ENCODE measurements at places on chromosomes 13 and 19.

DNA sequence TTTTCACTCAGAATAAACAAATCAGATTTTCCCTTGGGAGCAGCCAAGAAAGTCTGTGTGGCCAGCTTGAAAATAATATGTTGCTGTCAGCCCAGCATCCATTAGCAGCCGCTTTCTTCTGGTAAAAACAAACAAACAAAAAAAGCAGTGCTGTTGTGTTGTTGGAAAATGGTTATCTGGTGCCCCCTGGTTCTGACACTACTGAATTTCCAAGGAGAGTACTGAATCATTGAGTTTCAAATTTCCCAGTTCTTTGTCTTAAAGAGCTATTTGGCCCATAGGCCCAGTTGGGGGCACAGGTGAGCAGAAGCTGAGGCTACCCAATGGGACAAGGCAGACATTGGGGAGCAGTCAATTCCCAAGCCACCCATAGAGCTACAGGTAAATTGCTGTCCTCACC, 995.9 kb downstream of the UQCRFS1 start:
- no peak for DNase-seq

DNA sequence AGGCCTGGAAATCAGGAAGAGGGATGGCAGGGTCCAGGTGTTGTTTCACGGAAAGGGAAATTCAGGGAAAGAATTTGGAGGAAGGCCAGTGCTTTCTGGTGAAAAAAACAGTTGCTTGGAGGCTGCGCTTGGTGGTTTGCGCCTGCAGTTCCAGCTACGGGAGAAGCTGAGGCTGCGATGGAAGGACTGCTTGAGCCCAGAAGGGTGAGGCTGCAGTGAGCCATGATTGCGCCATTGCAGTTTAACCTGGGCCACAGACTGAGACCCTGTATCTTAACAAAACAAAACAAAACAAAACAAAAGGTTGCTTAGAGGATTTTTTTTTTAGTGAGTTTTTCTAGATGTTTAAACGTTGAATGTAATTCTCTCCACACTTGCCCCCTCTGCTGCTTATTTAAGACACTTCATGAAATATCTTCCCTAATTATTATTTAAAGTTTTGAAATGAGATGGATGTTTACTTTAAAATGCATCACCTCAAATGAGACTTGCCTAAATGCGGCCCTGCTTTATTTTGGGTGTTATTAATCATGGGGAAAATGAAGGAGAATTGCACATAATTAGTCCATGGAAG, 75.4 kb upstream of the TRPC4 start:
- no peak for DNase-seq

- no peak for DNase-seq
Observed at GRCh38 chr13:97474349-97474980, 40.5 kb downstream of the RAP2A start.

- DNase-seq: no peak
Observed at GRCh38 chr19:18435178-18435841, 2.6 kb downstream of the ISYNA1 start.

- no peak for DNase-seq
Observed at GRCh38 chr13:100980171-100980570, 305.6 kb upstream of the TMTC4 start.

GRCh38 chr13:46490129-46490528, 62.8 kb upstream of the LRCH1 start:
- no peak for DNase-seq

GRCh38 chr13:24663586-24663985, 16.6 kb upstream of the ATP12A start:
- DNase-seq: no peak

DNA sequence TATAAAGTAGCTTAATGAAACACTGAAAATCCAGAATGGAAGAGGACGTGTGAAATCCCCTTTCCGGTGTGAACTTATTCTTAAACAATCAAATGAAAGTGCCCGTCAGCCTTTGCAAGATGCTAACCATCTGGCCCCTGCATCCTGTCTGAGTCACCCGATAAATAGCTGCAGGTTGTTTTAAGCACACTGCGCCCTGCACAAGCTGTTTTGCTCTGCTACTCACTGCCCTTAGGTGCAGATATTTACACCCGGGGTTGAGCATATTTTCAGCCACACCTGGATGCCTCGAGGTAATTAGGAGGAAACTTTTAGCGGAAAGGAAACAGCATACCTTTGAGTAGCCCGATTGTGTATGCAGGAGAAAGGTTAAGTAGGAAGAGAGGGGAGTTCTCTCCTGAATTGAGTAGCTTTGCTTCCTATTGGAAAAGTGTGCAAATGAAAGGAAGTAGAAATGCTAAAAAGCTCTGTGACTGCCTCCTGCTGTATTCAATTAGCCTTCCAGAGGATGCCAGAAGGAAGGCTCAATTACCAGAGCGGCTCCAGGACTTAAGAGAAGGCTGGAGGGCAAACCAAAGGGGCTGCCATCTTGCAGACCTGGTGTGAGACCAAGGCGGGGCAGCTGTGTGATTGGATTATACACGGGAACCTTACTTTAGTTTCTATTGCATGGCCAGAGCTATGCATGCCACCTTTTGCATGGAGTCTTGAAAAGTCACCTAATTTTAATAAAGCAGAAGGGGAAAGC, 42.5 kb downstream of the IRS2 start:
- no peak for DNase-seq

DNA sequence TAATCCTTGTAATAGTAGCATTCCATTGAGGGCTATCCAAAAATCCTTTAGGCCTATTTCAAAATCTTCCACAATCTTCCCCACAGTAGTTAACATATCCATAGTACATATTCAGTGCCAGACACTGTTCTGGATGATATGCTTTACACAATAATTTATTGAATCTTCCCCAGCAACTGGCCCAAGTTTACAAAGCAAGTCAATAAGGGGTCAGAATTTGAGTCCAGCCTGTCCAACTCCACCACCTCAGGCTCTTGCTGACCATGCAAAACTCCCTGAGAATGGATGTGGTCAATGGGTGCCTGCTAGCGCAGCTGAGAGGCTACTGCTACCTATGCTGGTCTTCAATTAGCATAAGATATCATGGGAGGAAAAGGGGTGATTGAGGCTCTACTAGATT, 529.6 kb downstream of the FGF9 start:
- no peak for DNase-seq

- no peak for DNase-seq
Observed at GRCh38 chr19:38062959-38063761, 156.2 kb downstream of the SIPA1L3 start.

All from CD4-positive, alpha-beta T cell treated with Interferon alpha-2 for 1 hour (primary cell).